ENCODE measurements at places on chromosomes 6 and 20. TPM values are rescaled to one million over a fixed set of nuclear protein-coding genes. Genes with fewer than 3 reads are reported as not detected.

DNA sequence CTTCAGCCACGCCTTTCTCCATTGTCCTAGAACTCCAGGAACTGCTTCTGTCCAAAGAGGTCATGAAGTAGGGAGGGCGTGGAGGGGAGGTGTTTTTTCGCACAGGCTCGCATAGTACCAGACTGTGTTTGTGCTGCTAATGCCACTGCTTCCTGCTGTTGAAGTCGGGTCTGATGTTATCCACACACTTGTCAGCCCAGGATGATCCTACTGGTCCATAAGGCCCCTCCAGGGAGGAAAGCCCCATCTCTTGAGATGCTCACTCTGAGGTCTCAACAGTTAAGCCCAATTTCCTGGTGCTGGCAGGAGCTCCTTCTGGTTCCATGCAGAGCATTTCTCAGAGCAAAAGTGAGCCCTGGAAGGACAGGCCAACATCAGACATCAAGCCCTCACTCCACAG is 65.6 kb downstream of the C6orf118 start:
- no peak for DNase-seq

DNA sequence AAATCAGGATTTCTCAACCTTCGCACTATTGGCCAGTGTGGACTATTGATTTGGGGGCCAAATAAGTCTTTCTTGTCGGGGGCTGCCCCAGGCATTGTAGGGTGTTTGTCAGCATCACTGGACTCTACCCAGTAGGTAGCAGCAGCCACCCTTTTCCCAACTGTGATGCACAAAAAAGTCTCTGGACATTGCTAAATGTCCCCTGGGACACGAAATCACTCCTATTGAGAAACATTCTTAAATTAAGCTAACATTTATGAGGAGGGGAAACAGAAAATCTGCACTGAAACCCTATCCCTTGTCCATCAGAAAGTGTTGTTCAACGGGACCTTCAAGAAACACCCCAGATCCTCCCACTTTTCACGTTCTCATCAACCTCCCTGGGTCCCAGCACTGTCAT is 54.2 kb downstream of the NFATC2 start:
- no peak for DNase-seq

DNA sequence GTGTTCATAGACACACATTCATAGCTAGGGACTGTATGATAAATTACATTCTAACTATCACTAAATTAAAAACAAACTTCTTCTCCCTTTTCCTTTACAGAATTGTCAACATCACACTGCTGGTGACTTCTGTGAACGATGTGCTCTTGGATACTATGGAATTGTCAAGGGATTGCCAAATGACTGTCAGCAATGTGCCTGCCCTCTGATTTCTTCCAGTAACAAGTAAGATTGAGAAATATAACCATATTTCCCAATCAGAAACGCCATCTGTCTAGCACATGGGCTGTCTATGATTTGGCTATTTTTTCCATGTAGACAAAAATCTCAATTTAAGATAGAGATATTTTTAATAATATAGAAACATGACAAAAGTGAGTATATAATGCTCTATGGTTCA is 367.7 kb downstream of the ARHGAP18 start:
- no peak for DNase-seq

GRCh38 chr6:137227871-137228302 is 8.7 kb upstream of the IFNGR1 start:
- no peak for DNase-seq

- DNase-seq = no peak
Observed at GRCh38 chr20:11051136-11051535, 377.3 kb upstream of the JAG1 start.

DNA sequence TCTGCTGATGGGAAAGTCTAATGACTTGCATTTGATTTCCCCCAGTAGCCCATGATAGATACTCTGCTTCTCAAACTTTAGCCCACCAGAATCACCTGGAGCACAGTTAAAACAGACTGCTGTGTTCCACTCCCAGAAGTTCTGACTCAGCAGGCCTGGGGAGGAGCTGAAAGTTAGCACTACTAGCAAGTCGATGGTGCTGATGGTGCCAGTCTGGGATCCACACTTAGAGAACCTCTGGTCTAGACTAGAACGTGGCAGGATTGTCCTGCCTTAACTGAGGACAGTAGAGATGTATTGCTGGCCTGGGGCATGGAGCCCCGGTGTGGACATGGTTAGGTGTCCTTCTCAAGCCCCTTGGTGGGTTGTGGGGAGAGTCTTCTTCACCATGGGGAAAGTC is 8.7 kb downstream of the TOX2 start:
- DNase-seq = no peak

- no peak for DNase-seq
Observed at GRCh38 chr20:15317546-15318232, 980.3 kb upstream of the FLRT3 start.

GRCh38 chr6:7731294-7731693 is 5.4 kb downstream of the BMP6 start:
- DNase-seq = no peak

DNA sequence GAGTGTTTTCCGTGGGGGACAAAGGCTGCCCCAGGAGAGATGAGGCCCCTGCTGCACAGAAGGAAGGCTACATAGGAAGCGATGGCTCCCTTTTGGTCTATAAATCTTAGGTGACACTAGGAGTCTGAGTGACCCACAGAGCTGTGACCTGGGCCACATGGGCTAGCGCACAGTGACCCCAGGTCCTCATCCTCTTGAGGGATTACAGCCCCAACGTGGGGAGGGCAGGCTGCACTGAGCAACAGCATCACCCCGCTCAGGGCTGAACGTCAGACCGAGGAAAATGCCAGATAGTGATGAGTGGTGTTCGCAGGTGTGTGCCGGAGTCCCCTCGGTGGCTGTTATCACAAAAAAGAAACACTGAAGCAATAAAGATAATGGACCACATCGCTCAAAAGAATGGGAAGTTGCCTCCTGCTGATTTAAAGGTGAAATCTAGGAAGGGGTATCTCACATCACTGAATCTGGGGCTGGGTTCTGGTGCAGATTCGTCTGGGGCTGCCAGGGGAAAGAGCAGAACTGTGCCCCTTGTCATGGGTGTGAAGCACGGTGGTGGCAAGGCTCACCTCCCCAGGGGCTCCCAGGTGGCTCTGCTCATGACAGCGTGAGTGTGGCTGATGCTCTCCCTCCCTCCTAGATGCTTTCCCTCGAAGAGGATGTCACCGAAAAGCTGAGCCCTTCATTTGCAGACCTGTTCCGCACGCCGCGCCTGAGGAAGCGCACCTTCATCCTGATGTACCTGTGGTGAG is 14.5 kb downstream of the SLC22A1 start:
- DNase-seq = no peak

PLCB4 gene
- total RNA-seq = 16.4 TPM

ZNF133 gene
- 25.8 TPM for total RNA-seq
